ENCODE measurements at places on chromosomes 11 and 22. TPM values are rescaled to one million over a fixed set of nuclear protein-coding genes. Genes with fewer than 3 reads are reported as not detected.

RIMBP3C gene
- 0.18 TPM for total RNA-seq

SLC25A18 gene
- 0.08 TPM for total RNA-seq

OR5B21 gene
- not detected for total RNA-seq

SULT4A1 gene
- not detected for total RNA-seq

OR52A1 gene
- not detected for total RNA-seq

MCAM gene
- total RNA-seq: 11.8 TPM

CD3E gene
- not detected for total RNA-seq

TREH gene
- total RNA-seq: not detected

OPCML gene
- not detected for total RNA-seq

SLC5A4 gene
- not detected for total RNA-seq

ZP1 gene
- total RNA-seq: 0.09 TPM

KDM4E gene
- total RNA-seq: not detected

OR56A3 gene
- not detected for total RNA-seq

OR4C16 gene
- not detected for total RNA-seq

ELFN2 gene
- 10.1 TPM for total RNA-seq

PRR33 gene
- total RNA-seq: not detected

OR52N4 gene
- not detected for total RNA-seq

COPB1 gene
- 133 TPM for total RNA-seq

RIC3 gene
- 2.0 TPM for total RNA-seq

RIMBP3B gene
- total RNA-seq: 0.51 TPM

FAM83F gene
- not detected for total RNA-seq

SUN2 gene
- total RNA-seq: 37.6 TPM

BCR gene
- 15.5 TPM for total RNA-seq

SYT13 gene
- 8.1 TPM for total RNA-seq

POU2AF1 gene
- not detected for total RNA-seq

SLC1A2 gene
- total RNA-seq: 0.06 TPM

SLC22A6 gene
- total RNA-seq: not detected

RASL10A gene
- total RNA-seq: 0.42 TPM

TCP11L1 gene
- total RNA-seq: 19.8 TPM

DEUP1 gene
- total RNA-seq: not detected

C22orf42 gene
- not detected for total RNA-seq

EHF gene
- total RNA-seq: 0.69 TPM

E2F8 gene
- total RNA-seq: 5.8 TPM

RTN4RL2 gene
- 127 TPM for total RNA-seq

GUCY1A2 gene
- total RNA-seq: 0.07 TPM

MIEF1 gene
- 25.9 TPM for total RNA-seq

CD6 gene
- total RNA-seq: 0.15 TPM

MICALL1 gene
- 20.7 TPM for total RNA-seq

KCTD14 gene
- total RNA-seq: 1.8 TPM

SIRT3 gene
- total RNA-seq: 22.0 TPM

CCDC15 gene
- 0.57 TPM for total RNA-seq

C11orf87 gene
- 0.01 TPM for total RNA-seq

NECTIN1 gene
- 7.1 TPM for total RNA-seq

MS4A15 gene
- total RNA-seq: not detected

Measured in A549 treated with CORT108297 at 1 μM for 4 hours (cell line).